ENCODE measurements at places on chromosomes 4 and X.

- DNase-seq: no peak
Measured at GRCh38 chr4:42327323-42327722, 70.0 kb upstream of the SHISA3 start.

DNA sequence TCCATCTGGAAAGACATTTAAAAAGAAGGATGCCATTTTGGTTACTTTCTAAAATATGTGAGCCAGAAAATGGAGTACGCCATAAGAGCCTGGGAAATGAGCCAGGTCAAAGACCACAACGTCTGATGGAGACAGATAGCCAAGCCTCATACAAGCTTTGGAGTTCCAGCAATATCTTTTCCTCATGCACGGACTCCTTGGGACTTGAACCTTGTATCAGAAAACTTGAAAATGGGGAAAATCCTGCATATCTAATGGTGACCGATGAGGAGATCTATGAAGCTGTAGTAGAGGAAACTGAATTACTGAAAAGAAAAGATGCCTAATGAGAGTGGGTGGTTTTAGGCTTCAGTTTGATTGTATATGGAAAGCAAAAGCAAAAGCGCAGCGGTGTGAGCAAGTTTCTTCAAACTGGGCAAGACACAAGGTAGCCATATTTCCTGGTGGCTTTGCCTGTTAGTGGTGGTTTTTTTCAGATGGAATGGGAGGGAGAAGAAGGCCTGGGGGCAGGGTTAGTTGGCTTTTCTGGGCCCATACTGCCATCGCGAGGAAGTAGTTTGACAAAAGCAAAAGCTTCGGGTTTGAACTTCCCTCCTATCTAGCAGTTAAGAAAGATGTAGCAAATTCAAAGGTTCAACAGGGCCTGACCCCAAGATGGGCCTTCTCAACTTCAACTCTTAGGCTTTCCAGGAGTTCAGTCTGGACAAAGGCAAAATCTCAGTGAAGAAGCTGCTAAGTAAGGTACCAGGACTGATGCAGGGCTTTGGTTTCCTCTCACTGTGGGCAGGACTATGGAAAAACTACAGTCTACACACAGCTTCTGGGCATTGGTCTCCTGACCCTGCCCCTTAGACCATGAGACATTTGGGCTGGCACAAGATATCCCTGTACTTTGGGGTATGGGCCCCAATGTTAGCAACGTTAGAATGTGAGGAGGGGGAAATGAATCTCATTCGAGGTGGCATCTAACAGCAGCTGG, 210.0 kb upstream of the STK26 start:
- peak; percentile 70 for DNase-seq

- no peak for DNase-seq
Measured at GRCh38 chr4:122746485-122746965, 14.0 kb downstream of the BBS12 start.

GRCh38 chr4:113435893-113436292, 325.6 kb downstream of the CAMK2D start:
- peak; percentile 24 for DNase-seq

GRCh38 chr4:170497112-170497511, 407.4 kb upstream of the AADAT start:
- no peak for DNase-seq
